ENCODE measurements at places on chromosomes 11 and 22.

DNA sequence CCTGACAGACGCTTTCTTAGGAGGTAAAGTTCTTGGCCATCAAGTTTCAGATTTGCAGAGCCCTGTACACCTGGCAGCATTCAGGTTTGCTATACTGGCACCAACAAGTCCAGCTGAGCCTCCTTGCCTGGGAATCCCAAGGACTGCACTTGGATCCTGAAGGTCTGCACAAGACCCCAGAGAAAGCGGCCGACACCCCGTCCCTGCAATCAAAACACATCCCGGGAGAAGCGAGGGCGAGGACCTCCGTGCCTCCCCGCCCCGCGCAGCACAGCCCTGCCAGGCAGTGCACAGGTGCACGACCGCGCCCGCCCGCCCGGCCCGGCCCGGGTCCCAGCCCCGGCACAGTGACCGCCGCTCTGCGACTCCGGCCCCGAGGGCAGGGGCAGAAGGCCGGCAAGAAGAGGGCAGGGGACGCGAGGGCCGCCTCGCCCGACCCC, 559 bp downstream of the MRTFA start:
- DNase-seq = no peak

DNA sequence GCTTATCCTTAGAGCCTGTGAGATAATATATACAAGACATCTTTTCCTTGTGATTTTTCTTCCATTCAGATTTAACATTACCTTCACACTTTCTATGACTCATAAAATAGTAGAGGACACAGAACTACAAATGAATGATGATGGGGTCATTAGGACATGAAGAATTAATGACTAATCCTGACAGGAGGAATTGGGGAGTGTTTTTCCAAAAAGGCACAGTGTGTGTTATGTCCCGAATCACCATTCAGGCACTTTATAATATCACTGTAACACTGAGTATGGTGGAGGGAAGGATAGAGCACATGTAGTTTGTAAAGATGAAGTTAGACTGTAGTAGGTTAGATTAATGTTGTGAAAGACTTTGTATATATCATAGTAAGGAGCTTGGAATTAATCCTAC, 391.3 kb downstream of the JRKL start:
- no peak for DNase-seq

- DNase-seq = no peak
Observed at GRCh38 chr11:118238929-118239328, 13.2 kb downstream of the MPZL3 start.

GRCh38 chr11:45884596-45885185, 760 bp upstream of the MAPK8IP1 start:
- DNase-seq = no peak

DNA sequence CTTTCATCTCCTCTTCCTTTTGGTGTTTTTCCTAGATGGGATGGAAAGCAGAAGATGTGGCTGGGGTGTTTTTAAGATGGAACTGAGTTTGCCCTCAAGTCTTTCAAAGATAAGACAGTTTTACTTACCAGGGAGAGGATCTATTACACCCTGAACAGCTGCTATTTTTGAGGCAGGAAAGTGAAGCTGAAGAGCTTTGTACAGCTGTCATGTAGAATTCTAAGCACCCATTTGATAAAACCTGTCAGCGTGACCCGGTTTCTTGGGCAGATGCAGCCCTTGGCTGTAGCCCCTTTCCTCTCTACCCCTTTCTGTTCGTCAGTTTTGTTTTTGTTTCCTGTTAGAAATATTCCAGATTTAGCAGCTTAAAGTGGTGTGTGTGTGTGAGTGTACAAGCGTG, 35.2 kb downstream of the FAT3 start:
- no peak for DNase-seq

GRCh38 chr11:86955361-86956120, at the start of gene FZD4:
Gene FZD4 (minus strand): TSS chr11:86955395. CDS start chr11:86955085, 310 bp downstream.
- peak; percentile 47 for DNase-seq

GRCh38 chr22:20776624-20777405, 2.9 kb downstream of the SERPIND1 start:
- DNase-seq = no peak

DNA sequence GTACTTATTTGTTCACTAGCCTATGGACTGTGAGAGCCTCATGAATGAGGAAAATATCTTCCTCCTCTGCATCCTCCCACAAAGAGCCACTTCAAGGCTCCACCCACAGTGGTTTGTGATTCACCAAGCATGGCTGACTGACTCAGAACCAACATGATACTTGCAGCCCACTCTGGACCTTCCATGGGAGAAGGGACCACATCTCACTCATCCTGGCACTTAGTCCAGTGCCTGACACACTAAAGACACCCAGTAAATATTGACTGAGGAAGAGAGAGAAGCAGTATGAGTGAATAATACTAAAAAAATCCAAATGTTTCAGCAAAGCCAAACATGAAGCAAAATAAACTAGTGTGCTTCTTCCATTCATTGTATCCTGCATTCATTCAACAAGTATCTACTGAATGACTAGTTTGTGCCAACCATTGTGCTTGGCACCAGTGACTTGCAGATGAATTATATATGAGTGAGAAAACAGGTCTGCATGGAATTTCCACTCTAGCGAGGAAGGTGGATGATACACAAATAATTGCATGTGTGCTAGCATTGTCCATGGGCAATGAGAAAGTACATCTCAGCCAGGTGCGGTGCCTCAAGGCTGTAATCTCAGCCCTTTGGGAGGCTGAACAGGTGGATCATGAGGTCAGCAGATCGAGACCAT, 54.9 kb upstream of the BLID start:
- DNase-seq = no peak

DNA sequence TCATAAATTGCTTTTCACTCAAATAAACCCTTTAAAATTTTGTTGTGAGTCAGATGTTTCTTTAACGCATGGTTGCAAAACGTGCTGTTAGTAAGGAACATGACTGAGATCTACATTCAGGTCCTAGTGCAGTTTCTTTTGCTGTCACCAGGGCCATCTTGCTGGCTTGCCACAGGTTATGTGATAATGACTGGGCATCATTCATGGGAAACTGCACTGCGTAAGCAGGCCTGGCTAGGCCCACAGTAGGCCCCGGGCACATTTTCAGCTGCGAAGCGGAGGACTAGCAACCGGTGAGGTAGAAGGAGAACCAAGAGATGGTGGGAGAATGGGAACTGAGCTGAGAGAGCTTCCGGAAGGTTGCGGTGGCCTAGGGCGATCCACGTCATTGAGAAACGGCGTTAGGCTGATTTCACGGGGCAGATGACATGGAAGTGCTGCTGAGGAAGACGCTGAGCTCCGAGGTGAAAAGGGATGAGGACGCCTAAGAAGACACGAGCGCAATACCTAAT, 3.2 kb upstream of the KLHDC7B start:
- no peak for DNase-seq

DNA sequence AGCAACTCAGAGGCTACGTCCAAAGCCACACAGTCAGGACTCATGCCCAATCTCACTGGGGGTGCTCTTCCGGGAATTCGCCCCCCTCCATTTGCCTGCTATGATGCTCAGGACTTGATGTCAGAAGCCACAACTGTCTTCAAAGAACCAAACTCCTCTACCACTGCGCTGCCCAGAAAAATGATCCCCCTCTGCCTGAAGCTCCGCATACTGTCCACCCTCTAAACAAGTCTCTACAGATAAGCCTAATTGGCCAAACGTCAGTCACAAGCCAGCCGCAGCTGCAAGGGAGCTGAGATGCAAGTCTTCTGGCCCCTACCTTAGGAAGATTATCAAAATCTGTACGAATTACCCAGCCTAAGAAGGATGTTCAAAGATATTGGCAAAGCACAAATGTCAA, 294.6 kb downstream of the BUD13 start:
- no peak for DNase-seq

- no peak for DNase-seq
Observed at GRCh38 chr22:16935209-16935608, 72.8 kb downstream of the GAB4 start.

GRCh38 chr11:14499178-14499559, 442 bp downstream of the COPB1 start:
- DNase-seq = peak; percentile 28

DNA sequence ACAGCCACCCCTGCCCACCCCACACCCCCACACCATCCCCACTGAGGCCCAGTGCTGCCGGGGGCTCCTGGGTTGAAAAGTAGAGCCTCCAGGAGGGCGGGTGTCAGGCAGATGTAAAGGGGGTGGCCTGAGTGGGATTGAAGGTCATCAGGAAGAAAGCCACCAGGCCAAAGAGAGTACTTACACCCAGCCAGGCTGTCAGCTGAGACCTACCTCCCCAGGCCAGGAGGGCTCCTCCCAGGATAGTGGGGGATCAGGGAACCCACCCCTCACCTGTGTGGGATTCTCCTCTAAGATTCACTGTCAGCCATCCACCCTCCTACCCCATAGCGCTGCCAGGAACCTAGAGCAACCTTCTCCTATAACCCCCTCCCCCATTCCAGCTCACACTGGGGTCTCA, 17.2 kb upstream of the FCHSD2 start:
- no peak for DNase-seq

DNA sequence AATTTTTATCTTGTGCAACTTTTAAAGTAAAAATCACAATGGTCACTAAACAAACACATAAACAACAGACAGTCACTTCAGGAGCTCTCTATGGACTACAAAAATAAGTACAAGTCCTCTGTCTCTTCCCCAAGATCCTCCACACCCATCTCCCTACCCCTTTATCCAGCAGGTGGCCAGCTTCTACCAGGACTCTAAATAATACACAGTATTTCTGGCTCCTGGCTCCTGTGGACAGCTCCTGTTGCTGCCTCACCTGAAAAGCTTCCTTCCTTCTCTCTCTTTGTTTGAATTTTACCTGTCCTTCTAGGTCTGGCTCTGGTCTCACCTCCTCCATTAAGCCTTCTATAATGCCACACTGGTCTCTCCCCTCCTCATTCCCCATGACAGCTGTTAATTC, 86.1 kb downstream of the CLPB start:
- no peak for DNase-seq

GRCh38 chr11:88363004-88363403, 25.5 kb upstream of the CTSC start:
- no peak for DNase-seq

- DNase-seq = peak; percentile 95
Observed at GRCh38 chr11:32583459-32584271, at the start of gene EIF3M. Gene EIF3M (plus strand): TSS chr11:32583831. CDS start chr11:32583888, 57 bp downstream.

- peak; percentile 40 for DNase-seq
Observed at GRCh38 chr11:3049430-3050243, 7.6 kb downstream of the CARS1 start.

- DNase-seq = no peak
Observed at GRCh38 chr11:1717745-1718144, 20.8 kb downstream of the KRTAP5-6 start.

GRCh38 chr11:121777056-121777455, 324.3 kb upstream of the SORL1-AS1 start:
- no peak for DNase-seq

DNA sequence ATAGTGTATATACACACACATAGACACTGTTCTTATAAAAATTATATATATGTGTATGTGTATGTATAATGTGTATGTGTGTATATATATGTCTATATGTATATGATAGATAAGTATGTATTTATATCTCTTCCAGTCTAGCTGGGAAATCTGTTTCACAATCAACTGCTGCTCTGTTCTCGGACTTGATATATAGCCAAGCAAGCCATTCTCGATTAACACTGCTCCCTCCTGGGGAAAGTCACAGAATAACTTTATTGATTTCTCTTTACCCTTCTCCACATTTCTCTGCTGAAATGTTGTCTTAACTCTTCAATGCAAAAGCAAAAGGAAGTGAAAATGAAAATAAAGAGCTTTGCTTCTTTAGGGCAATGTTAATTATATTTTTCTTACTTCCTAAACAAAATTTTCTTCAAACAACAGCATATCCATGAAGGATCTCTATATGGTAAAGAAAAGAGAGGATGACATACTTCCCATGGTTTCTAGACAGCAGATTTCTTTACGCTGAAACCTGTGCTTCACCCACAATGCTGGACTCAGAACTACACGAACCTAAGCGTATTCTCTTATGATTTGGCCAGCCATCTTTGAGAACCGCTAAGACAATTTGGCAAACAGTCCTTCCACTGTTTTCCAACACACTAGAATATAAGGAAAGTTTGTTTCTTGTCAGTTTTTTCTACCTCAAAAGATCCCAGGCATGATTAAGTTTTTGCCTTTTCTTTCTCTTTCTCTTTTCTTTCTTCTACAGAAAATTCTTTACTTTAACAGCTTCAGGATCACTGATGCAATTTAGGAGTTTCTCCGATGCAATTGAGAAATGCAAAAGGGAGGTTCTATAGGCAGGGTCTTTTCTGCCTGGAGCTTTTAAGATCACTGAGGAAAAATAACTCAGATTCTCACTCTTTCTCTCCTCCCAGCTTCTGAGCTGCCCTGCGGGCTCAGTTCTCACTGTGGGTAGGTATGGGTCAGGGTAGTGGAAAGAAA, 1.9 kb downstream of the BLID start:
- DNase-seq = no peak

DNA sequence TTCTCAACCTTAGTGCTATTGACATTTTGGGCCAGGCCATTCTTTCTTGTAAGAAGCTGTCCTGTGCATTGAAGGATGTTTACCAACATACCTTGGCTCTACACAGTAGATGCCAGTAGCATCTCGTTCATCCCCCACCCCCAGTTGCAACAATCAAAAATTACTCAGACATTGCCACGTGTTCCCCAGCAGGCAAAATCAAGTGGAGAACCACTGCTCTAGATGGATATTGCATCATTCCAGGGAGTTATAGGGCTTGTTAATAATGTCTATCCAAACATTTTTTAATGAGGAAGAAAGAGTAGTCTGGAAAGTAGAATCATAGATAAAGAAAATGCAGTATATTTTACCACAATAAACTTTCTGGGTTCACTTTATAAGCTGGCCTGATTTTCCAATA, 64.1 kb downstream of the PRMT3 start:
- DNase-seq = no peak

- DNase-seq = no peak
Observed at GRCh38 chr11:77152846-77153245, 24.8 kb downstream of the MYO7A start.

DNA sequence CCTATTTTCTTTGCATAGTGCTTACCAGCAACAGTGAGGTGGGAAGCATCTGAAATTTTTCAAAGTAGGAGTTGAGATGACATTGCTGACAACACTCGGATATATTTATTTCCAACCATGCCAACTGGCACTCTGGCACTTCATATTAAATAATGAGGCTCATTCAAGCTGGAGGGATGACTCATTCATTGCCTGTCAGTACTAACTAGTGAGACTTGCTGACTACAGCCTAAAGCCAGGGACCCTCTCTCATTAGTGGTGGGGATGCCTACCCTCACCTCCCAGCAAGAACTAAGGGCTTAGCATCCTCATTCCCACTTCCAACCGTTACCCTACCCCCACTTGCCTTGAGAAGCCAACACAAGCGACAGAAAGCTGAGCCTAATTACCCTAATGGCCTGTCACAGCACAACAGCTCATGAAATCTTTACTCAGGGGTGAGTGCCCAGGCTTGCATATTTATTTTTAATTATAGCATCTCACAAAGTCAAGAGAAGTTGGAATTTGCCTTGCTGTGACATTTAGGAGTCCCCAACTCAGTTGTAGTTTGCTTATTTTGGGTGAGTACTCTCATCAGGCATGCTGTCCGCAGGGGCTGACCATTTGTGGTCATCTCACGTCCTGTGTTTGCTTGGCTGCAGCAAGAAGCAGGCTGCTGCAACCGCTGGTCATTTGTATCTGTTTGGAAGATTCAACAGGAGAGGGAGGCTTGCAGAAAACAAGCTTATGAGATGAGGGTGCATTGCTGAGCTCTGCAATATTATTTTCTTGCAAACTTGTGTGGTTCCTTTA, 181.6 kb upstream of the POU2AF2 start:
- no peak for DNase-seq

- no peak for DNase-seq
Observed at GRCh38 chr22:19527861-19528417, 3.7 kb upstream of the CLDN5 start.

Data from stimulated activated CD4-positive, alpha-beta T cell treated with anti-CD3 and anti-CD28 coated beads, Interleukin-12 subunit alpha, Interleukin-12 subunit beta, amount 100 ng/mL, for 4 hours (primary cell).